ENCODE measurements at places on chromosomes 11 and 22. TPM values are rescaled to one million over a fixed set of nuclear protein-coding genes. Genes with fewer than 3 reads are reported as not detected.

Gene ARSA
- 11.8 TPM for total RNA-seq

DNA sequence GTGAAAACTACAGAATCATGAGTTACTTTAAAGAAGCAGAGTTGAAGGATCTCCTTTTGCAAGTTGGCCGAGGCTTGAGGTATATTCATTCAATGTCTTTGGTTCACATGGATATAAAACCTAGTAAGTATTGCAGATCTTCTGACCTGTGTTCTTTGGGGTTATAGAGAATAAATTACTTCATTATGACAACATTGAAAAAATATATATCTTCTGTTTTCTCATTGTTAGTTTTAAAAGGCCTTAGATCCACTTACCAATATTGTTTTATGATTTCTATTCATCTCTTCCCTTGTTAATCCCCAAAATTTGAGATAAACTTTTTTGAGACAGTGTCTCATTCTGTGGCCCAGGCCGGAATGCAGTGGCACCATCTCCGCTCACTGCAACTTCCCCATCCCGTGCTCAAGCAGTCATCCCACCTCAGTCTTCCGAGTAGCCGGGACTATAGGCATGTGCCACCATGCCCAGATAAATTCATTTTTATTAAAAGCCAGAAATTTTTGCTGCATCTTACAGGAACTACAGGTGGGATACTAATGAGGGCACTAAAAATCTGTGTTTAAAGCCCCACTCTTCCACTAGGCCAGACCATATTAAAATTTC is 8.2 kb downstream of the WEE1 start:
- DNase-seq, result no peak

DNA sequence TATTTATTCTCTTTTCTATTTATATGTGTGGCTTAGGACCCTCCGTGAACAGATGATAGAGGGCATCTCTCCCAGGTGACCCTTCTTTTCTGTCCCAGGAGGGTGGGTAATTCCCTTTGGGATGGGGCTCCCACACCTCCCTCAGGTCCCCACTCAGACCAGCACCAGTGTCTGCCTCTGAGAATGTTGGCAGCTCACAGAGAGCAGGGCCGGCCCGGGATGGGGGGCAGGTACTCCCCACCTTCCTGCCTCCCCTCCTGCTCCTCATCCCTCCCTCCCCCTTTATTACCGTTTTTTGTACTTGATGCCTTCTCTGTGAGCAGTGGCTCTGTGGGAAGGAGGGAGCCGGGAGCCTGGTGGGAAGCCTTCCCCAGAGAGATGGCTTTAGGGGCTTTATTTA is 4.8 kb upstream of the HINFP start:
- DNase-seq, result no peak

Gene OR51I1
- not detected for total RNA-seq

Gene AIFM3
- 0.25 TPM for total RNA-seq

DNA sequence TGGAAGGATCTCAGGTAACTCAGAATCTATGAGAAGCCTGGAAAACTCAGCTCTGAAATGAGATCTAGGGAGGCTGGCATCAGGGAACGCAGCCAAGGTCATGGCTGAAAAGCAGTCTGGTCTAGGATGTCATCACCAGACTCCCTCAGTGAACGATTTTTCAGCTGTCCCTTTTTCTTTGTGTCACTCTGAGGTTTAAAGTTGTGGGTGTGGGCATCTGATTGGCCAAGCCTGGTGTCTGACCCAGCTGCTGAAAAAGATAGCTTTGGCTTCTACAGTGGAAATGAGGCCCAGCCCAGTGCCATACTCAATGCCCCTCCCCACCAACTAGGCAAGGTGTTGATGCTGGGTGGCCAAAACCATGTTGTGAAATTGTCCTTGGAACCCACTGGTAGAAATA is 14.5 kb downstream of the RPS3 start:
- no peak for DNase-seq

GRCh38 chr11:42462558-42463310 is 849.1 kb upstream of the API5 start:
- no peak for DNase-seq

Gene SMPD1
- 11.2 TPM for total RNA-seq

Gene BCO2
- total RNA-seq, result 0.97 TPM

Gene CDKN1C
- total RNA-seq, result 1.6 TPM

DNA sequence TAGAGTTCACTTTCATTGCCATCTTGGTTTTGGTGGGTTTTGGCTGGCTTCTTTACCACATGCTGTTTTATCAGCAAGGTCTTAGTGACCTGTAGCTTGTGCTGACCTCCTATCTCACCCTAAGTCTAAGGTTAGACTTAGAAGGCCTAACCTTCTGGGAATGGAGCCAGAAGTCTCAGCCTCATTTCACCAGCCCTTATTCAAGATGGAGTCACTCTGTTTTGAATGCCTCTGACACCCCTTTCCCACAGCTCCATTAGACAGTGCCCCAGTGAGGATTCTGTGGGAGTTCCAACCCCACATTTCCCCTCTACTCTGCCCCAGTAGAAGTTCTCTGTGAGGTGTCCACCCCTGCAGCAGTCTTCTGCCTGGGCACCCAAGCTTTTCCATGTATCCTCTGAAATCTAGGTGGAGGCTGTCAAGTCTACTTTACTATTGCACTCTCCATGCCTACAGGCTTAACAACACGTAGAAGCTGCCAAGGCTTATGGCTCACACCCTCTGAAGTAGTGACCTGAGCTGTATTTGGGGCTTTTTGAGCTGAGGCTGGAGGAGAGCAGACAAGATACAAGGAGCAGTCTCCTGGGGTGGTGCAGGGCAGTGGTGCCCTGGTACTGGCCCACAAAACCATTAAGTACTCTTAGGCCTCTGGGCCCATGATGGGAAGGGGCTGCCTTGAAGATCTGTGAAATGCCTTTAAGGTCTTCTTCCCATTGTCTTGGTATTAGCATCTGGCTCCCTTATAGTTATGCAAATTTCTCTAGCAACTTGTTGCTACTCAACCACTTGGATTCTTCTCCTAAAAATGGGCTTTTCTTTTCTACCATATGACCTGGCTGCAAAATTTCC is 65.9 kb upstream of the SC5D start:
- no peak for DNase-seq

GRCh38 chr11:126194121-126194543 is 17.3 kb downstream of the RPUSD4 start:
- peak; percentile 53 for DNase-seq

Gene MAJIN
- total RNA-seq, result not detected

Gene TMEM151A
- not detected for total RNA-seq

Gene RCE1
- total RNA-seq, result 22.1 TPM

GRCh38 chr11:20477418-20478090 is 90.0 kb downstream of the PRMT3 start:
- DNase-seq, result no peak

DNA sequence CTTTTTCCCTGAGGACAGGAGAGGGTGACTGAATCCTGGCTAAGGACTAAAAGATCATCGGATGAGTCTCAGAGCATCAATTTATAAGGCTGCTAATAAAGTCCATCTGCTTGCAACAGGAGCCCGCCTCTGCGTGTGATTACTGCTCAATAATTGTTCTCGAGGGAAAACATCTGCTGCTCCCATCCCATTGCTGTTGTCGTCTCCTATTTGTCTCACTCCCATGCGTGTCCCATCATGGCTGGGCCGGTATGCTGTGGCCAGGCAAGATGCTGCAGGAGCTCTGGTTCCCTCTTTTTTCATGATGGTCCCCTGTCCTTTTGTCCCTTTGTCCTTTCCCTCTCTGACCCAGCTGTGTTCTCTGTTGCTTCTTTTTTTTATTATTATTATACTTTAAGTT is 121.2 kb downstream of the SPATA19 start:
- no peak for DNase-seq
